ENCODE measurements at places on chromosomes 11 and 22.

DNA sequence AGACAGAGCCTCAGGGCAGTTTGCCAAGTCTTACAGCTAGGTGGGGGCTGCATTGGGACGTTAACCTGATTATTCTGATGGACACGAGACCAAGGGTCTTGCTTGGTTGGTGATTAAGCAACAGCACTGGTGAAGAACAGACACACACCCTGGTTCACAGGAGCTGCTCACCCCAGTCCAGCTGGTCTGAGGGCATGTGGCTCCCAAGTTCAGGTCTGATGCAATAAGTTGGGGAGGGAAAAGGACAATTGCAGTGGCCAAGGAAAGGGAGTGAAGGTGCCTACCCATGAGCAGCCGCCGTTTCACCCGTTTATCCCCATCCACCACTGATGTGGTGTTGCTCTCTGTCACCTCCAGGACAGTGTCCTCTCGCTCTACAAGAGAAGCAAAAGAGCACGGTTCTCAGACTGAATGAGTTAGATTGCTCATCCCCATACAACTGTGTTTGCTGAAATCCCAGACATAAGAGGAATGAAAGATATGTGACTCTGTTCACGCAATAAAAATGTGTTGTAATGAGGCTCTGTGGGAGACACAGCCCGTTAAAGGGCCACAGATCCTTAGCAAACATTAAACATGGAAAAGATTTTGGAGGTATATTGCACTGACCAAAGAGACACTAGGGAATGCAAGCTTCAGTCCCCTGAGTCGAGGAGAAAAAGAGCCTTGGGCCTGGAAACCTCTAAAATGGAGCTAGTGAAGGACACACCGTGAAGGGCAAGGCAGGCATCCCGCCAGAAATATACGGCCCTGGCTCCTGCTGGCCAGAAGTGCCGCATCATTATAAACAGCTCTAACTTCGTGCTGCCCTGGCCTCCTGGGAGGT lies 25.6 kb downstream of the SCUBE2 start:
- no peak for DNase-seq

DNA sequence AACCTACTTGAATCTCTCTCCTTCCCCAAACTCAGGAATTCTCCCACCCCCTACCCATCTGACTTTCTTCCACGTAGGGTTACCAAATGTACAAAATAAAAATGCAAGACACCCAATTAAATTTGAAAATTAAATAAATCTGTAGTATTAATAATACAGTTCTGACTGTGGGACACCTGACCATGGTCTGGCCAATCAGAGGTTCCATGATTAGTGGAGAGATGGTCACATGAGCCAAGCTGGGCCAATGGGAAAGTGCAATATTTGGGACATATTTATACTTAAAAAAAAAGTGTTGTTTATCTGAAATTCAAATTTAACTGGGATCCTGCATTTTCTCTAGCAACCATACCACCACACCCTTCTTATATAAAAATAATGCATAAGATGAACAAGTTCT lies 29.8 kb upstream of the ASPHD2 start:
- no peak for DNase-seq

DNA sequence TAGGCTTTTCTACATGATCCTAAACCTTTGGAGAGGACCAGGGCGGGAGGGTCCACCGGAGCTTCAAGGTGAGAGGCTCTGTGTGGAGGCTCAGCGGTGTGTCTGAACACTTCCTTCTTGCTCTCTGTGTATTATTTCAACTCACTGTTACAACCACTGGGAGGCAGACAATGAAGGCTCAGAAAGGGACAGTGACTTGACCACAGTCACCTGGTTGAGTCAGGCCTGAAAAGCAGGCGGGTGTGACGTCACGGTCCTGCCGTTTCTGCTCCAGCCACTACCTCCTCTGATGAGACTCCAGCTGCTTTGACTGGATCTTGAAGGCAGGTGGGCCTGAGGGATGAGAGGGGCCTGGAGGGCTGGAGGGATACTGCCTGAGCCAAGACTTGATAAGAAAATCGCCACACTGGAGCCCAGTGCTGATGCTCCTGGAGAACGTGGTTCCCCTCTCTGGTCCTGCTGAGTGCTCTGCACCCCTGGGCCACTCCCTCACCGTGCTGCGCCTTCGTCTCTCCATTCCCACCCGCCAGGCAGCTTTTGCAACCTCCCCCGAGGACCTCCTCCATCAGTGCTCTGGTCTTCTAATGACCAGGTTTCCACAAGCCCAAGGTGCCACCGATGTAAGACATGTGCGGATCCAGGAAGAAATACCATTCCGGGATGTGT lies 27.9 kb downstream of the KCNC1 start:
- DNase-seq = no peak

GRCh38 chr11:59158206-59159068 lies 13.5 kb upstream of the DTX4 start:
- DNase-seq = peak; percentile 68

DNA sequence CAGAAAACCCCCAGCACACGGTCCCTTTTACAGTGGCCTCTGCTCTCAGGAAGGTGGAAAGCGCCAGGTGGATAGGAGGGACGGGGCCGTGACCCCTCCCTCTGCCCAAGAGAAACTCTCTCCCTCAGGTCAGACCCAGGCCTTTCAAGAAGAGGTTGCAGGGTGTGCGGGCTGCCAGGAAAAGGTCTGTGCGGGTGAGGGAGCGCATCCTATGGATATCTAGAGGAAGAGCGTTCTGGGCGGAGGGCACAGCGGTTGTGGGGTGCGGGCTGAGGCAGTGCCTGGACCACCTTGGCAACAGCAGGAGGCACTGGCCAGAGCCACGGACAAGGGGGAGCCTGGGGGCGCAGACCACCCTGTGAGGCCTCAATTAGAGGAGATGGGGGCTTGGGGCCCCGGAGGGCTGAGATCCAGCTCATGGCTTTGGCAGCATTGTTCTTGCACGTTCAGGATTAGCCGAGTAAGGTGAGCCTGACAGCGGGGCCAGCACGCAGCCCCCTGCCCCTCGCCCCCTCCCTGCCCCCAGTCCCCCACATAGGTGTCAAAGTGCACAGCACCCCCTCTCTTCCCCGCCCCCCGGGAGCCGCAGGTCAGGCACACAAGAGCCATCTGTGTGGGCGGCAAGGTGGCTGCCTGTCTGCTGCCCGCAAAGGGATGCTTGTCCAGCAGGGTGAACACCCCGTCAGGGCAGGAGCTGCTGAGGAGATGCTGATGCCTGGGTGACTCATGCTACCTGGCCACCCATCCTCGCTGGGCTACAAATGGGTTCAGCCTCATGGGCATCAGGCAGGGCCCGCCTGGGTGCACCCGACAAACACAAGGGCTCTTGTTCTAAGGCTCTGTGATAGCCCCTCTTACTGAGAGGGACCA lies 92.8 kb upstream of the KCNQ1OT1 start:
- DNase-seq = no peak

- DNase-seq = no peak
Measured at GRCh38 chr11:8252946-8253345, 10.7 kb downstream of the LMO1 start.

- no peak for DNase-seq
Measured at GRCh38 chr22:38799265-38800002, 5.5 kb upstream of the DNAL4 start.

GRCh38 chr11:5937868-5938602 lies 4.0 kb upstream of the OR56A3 start:
- DNase-seq = no peak

- DNase-seq = no peak
Measured at GRCh38 chr11:118528511-118528910, 1.2 kb downstream of the TTC36 start.

- no peak for DNase-seq
Measured at GRCh38 chr11:65430406-65431217, 8.0 kb downstream of the NEAT1 start.

DNA sequence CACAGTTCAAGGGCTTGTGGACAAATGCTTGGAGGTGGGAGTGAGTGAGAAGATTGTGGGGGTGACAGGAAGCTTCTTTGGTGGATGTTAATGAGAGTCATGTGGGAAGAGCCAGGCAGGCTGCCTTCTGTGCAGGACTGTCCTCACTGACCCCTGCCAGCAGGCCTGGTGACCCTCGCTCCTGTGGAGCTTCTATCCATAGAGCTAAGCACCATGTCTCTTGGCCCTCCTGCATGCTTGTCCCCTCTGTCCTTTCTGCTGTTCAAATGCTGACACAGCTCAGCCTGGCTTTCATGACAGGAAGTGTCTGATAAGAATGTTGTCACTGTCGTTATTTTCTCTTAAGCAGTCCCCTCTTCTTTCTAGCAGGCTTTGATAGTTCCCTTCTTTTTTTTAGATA lies 37.6 kb downstream of the NAT10 start:
- no peak for DNase-seq

GRCh38 chr22:48800036-48800885 lies 1027.4 kb downstream of the BRD1 start:
- DNase-seq = no peak

DNA sequence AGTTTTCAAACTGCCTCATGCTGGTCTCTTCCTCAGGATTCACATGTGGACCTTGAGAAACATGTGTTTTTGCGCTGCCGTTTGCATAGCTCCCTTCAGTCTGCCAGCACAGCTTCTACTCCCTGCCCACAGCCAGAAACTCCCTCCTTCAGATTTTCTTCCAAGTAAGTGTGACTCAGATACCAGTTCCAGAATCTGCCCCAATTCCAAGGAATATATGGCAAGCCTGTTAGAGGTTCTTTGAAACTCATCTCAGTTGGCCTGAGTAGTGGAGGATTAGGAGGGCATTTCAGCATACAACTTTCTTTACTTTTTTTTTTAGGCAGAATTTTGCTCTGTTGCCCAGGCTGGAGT lies 67.1 kb downstream of the SNX19 start:
- DNase-seq = no peak

GRCh38 chr11:57370251-57370650 lies 10.7 kb downstream of the PRG3 start:
- no peak for DNase-seq

- no peak for DNase-seq
Measured at GRCh38 chr11:74540270-74540669, 46.7 kb upstream of the LIPT2 start.

- no peak for DNase-seq
Measured at GRCh38 chr11:64571050-64571409, 20.0 kb upstream of the SLC22A12 start.

DNA sequence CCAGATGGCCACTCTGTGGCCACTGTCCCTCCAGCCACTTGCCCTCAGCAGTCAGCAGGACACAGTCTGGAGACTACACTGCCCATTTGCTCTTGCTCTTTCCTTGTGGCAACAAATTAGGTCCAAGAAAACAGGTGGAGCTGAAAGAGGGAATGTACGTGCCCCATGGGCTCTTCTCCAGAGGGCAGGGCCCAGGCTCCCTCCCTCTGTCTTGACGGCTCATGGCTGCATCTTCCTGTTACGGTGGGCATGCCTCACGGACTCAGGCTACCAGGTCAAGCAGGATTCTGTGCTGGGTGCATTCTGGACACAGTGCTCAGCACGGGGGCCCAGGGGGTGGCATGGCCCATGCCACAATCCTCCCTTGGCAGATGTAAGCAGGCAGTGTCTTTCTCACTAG lies 71.3 kb downstream of the MED15 start:
- no peak for DNase-seq

DNA sequence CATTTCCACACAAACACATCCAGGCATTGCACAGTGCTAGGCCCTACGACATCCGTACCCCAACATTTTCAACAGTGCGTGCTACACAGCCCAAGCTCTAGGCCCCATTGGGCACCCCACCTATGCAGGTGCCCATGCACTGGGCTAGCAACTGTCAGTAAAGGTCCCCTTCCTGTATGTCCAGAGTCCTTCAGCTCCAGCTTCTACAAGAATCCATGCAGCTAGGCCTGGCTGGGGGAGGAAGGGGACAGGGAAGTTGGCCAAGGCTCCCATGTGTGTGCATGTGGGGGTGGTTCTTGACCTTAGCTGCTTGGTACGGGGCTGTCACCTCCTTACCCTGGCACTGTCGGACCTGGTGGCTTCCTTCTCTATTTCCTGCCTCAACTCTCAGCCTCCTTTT lies 1.3 kb downstream of the B3GAT1 start:
- no peak for DNase-seq

DNA sequence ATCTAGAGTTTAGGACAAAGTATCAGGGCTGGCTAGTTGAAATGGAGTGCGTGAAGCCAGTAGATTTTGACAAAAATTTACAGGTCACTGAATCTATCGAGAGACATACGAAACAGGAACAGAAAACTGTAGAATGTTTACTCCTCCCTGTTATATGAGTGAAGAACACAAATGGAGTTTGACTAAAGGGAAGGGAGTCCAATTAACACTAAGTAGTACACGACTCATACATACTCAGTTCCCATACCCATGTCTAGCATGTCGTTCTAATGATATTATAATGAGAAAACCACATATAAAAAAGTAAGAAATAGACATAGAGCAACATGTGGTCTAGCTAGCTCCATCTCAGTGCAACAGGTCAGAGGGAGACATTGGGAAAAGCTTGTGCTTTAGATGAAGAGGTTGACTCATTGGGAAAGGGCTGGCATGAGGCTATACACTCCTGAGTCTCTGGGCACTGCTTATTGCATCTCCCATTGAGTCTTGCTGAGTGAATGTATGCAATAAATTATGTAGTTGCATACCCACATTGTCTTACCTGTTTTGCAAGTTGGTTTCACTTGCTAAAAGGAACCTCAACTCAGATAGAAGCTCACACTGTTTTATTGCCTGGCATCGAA lies 43.5 kb downstream of the CD44 start:
- DNase-seq = peak; percentile 50

DNA sequence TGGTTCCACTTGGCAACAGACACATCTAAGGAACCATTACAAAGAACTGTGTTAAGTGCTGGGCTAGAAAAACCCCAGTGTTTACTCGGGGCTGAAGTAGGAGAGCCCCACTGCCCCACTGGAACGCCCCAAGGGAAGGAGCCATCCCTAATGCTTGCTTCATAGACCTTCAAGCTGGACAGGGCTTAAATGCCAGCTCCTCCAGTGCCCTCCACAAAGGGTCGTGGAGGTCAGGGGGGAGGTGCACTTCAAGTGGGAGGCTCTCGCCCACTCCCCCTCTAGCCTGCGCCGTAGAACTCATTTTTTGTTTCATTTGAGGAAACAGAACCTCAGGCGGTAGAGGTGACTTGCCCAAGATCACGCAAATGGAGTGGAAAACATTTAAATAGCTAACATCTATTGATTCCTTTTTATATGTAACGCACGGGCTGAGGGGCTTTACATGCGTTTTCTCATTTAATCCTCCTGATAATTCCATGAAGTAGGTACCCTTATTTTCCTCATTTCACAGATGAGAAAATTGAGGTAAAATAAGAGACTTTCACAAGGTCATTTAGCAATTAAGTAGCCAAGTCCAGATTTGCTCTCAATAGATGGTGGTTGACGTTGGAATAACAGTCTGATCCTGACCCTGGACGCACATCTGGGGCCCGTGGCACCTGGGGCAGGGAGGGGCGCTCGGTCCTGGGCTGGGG lies 545 bp upstream of the ZDHHC13 start:
- DNase-seq = no peak

DNA sequence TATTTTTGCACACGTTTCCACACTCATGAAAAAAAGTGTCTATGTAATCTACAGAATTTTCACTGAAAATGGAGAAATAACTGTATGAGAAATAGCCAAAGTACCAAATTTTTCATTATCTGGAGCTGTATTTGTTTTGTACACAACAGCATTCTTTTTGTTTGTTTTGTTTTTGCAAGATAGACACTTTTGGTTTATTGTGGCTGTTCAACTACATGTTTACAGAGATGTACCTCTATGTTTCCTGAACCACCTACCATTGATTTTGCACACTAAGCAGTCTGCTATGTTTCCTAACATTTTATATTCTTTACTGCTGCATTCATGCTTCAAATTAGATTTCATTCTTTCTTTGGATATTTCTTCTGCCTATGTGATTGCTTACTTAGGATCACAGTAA lies 116.3 kb downstream of the ELP4 start:
- DNase-seq = no peak

GRCh38 chr11:44226945-44227344 lies 83.0 kb downstream of the ALX4 start:
- DNase-seq = no peak

- DNase-seq = no peak
Measured at GRCh38 chr22:48738204-48738980, 1089.3 kb downstream of the BRD1 start.
